ENCODE measurements at places on chromosomes 4 and X. TPM values are rescaled to one million over a fixed set of nuclear protein-coding genes. Genes with fewer than 3 reads are reported as not detected.

MAGT1 gene
- polyA plus RNA-seq: 81.0 TPM

DNA sequence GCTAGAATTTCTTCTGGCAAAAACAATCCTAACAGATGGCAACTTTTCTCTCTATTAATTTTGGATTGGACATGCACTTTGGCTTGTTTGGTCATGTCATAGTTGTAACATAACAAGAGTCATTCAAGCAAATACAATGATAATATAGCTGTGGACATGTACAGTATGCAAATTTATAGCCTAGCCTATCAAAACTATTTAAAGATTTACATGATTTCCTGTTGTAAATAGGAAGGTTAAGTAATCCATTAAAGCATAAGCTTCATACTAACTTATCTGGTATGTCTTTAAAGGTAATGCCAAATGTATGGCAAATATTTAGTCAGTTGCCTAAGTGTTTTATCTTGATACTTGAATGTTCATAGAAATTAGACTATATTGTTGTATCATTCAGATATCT lies 45.3 kb downstream of the RPA4 start:
- DNase-seq: no peak

DNA sequence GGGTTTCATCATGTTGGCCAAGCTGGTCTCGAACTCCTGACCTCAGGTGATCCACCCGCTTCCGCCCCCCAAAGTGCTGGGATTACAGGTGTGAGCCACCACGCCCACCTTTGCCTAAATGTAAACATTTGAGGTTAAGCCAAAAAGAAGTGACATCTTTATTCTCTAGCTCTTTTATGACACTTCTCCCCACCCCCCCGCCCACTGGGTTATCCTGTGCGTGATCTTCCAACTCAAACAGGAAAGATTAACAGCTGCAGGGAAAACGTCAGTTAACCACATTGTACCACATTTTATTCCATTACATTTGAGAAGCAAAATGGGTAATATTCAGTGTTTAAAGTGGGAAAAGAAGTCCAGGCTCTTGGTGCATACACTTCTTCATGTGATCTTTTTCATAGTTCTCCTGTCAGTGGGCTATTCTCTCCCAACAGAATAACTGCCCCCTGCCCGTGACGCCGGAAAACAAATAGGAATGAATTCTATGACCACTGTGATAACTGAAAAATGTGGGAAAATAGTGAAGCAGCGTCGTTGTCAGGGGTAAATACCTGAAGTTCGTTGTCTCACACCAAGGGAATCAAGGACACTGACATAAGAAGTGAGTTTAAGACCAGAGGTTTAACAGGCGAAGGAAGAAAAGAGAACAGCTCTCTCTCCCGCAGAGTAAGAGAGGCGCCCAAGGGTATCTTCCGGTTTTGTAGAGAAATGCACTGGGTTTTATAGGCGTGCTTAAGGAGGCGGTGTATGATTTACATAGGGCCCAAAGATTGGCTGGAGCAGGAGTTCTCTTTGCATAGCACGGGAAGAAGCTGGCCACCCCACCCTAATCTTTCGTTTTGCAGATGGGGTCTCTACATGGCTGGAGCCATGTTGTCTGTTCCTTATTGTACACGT lies 9.7 kb upstream of the SRD5A3 start:
- DNase-seq: no peak

DNA sequence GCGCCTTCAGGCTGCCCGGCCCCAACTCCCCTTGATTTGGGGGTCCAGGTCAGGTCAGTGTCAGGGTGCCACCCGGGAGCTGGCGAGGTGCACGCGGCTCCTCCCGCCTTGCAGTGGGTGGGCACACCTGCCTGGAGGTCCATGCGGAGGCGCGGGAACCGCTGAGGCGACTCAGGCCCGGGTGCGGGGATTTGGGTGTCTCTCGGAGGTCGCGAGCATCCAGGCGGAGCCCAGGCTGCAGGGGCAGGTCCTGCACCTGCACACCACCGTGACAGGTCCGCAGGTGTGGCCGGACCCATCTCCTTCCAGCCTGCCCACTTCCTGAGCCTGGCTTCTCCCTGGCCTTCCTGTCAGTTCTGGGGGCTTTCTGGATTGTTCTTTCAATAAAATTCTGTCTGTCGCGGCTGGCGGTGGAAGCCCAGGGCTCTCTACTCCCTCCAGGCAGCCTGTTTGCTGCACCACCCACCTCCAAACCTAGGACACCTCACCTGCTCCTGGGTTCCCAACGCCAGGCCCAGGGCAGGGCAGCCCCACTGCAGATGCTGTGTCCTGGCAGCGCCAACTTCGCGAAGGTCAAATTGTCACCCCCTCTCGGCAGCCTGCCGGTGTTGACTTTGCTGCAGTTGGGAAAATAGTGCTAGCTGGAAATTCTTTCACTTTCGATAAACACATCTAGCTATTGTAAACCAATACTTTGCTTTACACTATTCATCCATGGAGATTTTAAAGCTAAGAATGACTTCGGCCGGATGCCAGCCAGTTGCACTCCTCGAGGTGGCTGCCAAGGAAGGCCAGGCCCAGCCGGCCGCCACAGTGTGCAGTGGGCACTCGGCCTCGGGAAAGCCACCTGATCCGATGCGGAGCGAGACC lies 35.9 kb downstream of the FGFRL1 start:
- no peak for DNase-seq

GRCh38 chr4:2792711-2793585 lies at the start of gene SH3BP2:
SH3BP2 (plus strand) TSS chr4:2793085; CDS start chr4:2820618, 27,533 bp downstream.
- DNase-seq: no peak
